ENCODE measurements at places on chromosomes 12 and 14.

- H3K27ac ChIP-seq: no peak overlapping the region
- peaks cover 12% of the 10 kb centered on the region for H3K4me1 ChIP-seq
- no peaks in the 10 kb centered on the region for H3K27me3 ChIP-seq
- H3K4me3 ChIP-seq: no peak overlapping the region
- no peak for DNase-seq
Observed at GRCh38 chr12:107019546-107019945, 32.6 kb upstream of the MTERF2 start.

GRCh38 chr12:110733089-110733715 lies 9.5 kb downstream of the PPP1CC start:
- H3K27ac ChIP-seq: peak overlapping the region; percentile 56
- peak overlapping the region; percentile 12 for H3K4me3 ChIP-seq
- no peaks in the 10 kb centered on the region for H3K27me3 ChIP-seq
- peaks cover 44% of the 10 kb centered on the region for H3K36me3 ChIP-seq

- no peak overlapping the region for H3K4me3 ChIP-seq
- no peak overlapping the region for H3K27ac ChIP-seq
- H3K36me3 ChIP-seq: no peaks in the 10 kb centered on the region
- no peaks in the 10 kb centered on the region for H3K4me1 ChIP-seq
- H3K27me3 ChIP-seq: no peaks in the 10 kb centered on the region
- DNase-seq: no peak
Observed at GRCh38 chr12:84455598-84455997, 457.0 kb downstream of the SLC6A15 start.

DNA sequence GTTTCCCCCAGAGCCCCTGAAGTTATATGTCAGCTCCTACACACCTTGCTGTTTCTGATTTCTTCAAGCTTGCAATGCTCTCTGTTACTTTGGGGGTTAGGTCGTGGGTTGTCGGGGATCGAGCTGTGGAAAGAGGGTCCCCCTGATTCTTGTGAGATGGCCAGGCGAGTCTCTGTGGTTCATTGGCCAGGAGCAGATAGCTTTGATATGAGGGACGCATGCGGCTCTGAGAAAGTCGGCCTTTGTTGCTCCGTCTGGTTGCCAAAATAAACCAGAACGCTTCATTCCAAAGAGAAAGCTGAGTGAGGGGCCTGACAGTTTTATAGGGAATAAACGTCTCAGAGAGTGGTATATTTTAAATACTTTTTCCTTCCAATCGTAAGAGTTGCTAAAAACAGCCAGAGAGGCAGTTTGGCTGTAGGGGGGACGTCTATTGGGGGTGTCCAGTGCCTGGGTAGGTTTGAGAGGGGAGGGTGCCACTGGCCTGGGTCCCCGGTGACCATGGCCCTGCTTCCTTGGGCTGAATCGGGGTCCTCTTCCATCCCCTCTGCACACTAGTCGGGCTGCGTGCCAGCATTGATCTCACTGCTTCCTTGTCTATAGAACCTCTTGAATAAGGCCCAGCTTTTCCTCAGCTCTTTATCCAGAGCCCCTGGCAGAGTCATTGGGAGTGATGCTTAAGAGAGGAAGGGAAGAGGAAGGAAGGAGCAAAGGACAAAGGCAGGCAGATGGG lies 18.9 kb downstream of the CCND2 start:
- no peak for DNase-seq
- no peaks in the 10 kb centered on the region for H3K27me3 ChIP-seq
- peak overlapping the region; percentile 52 for H3K27ac ChIP-seq

GRCh38 chr14:60233251-60233650 lies 15.8 kb upstream of the PPM1A start:
- no peak for DNase-seq
- H3K27me3 ChIP-seq: no peaks in the 10 kb centered on the region
- H3K36me3 ChIP-seq: no peaks in the 10 kb centered on the region
- no peak overlapping the region for H3K4me3 ChIP-seq

- peaks cover 5% of the 10 kb centered on the region for H3K4me1 ChIP-seq
- no peak for DNase-seq
- H3K4me3 ChIP-seq: no peak overlapping the region
- H3K36me3 ChIP-seq: no peaks in the 10 kb centered on the region
- H3K27ac ChIP-seq: no peak overlapping the region
- no peaks in the 10 kb centered on the region for H3K27me3 ChIP-seq
Observed at GRCh38 chr14:50601394-50601793, 41.4 kb downstream of the ATL1 start.

DNA sequence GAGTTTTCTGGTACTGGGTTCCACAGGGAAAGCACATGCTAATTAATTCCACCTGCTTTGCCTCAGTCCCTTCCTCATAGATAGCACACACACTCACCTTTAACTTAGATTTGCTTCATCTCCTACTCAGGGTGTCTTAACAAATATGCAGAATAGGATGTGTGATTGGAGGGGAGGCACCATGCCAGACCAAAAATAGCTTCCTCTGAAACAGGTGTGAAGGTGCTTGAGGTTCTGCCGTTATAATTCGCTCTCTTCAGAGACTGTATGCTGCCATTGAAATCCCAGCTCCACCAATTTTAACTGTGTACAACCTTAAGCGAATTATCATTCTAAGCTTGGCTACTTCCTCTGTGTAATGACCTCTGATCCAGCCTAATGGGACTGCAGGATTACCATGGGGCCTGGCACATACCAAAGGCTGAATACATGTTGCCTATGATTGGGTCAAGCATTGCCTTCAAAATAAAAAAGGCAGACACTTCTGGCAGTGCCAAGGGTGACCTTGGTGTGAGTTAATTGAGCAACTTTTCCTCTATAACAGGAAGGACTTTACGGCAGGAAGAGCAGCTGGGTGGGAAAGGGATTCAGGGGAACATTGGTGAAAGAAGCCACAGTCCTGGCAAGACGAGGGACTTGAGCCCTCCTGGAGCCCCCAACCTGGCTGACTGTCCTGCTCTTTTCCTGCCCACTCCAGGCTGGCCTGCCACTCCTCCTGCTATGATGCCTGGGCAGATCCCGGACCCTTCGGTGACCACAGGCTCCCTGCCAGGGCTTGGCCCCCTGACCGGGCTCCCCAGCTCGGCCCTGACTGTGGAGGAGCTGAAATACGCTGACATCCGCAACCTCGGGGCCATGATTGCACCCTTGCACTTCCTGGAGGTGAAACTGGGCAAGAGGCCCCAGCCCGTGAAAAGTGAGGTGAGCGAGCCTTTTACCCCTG lies 9.7 kb downstream of the JDP2 start:
- peak overlapping the region; percentile 32 for H3K27ac ChIP-seq
- H3K27me3 ChIP-seq: no peaks in the 10 kb centered on the region
- peaks cover 91% of the 10 kb centered on the region for H3K36me3 ChIP-seq
- H3K4me1 ChIP-seq: peaks cover 89% of the 10 kb centered on the region
- DNase-seq: no peak
- H3K4me3 ChIP-seq: no peak overlapping the region

- H3K27ac ChIP-seq: peak within 1 kb of the TSS; percentile 89
- H3K4me3 ChIP-seq: peak within 1 kb of the TSS; percentile 67
- peaks cover 68% of the 10 kb centered on the region for H3K4me1 ChIP-seq
- DNase-seq: no peak
Observed at GRCh38 chr14:93976477-93977057, at the start of gene ASB2. Gene ASB2 (minus strand): TSS chr14:93976570. CDS start chr14:93964539, 12,031 bp downstream.

DNA sequence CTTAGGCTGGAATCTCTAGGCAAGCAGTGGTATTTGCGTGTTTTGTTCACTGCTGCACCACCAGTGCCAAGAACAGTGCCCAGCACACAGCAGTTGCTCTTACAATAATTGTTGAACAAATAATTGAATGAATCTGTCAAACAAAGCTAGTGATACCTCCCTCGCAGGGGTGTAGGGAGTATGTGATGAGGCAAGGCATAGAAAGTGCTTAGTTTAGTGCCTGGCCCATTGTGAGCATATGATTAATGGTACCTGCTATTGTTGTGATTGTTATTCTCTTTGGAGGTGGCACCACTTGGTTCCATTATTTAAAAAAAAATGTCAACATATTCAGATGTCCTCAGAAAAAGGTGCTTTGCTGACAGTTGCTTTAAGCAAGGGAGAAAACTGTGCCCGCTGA lies 210.1 kb upstream of the TBX3 start:
- H3K4me1 ChIP-seq: no peaks in the 10 kb centered on the region
- no peak for DNase-seq
- H3K4me3 ChIP-seq: no peak overlapping the region
- H3K36me3 ChIP-seq: no peaks in the 10 kb centered on the region
- peaks cover 14% of the 10 kb centered on the region for H3K27me3 ChIP-seq
- H3K27ac ChIP-seq: no peak overlapping the region

DNA sequence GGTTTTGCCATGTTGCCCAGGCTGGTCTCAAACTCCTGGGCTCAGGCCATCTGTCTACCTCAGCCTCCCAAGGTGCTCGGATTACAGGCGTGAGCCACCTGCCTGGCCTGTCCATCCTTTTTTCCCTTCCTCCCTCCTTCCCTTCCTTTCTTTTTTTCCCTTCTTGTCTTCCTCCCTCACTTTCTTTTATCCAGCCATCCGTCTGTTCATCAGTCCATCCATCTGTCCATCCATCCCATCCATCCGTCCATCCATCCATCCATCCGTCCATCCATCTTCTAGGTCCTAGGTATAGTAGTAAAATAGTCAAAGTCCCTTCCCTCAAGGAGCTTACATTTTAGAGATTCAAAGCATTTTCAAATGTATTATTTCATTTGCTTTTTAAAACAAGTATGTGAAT lies 56.8 kb downstream of the CRADD start:
- H3K36me3 ChIP-seq: peaks cover 3% of the 10 kb centered on the region
- no peak overlapping the region for H3K27ac ChIP-seq
- peaks cover 31% of the 10 kb centered on the region for H3K4me1 ChIP-seq
- no peak for DNase-seq

- no peaks in the 10 kb centered on the region for H3K4me1 ChIP-seq
- DNase-seq: no peak
- H3K36me3 ChIP-seq: no peaks in the 10 kb centered on the region
- no peak overlapping the region for H3K27ac ChIP-seq
Observed at GRCh38 chr12:68505970-68506369, 104.7 kb upstream of the RAP1B start.

GRCh38 chr12:31218203-31219025 lies 107.5 kb downstream of the SINHCAF start:
- no peaks in the 10 kb centered on the region for H3K36me3 ChIP-seq
- H3K27me3 ChIP-seq: peaks cover 15% of the 10 kb centered on the region
- DNase-seq: no peak
- H3K4me3 ChIP-seq: no peak overlapping the region

- peaks cover 3% of the 10 kb centered on the region for H3K36me3 ChIP-seq
- DNase-seq: no peak
- no peak overlapping the region for H3K27ac ChIP-seq
Observed at GRCh38 chr12:65293735-65294134, 15.3 kb downstream of the MSRB3 start.

DNA sequence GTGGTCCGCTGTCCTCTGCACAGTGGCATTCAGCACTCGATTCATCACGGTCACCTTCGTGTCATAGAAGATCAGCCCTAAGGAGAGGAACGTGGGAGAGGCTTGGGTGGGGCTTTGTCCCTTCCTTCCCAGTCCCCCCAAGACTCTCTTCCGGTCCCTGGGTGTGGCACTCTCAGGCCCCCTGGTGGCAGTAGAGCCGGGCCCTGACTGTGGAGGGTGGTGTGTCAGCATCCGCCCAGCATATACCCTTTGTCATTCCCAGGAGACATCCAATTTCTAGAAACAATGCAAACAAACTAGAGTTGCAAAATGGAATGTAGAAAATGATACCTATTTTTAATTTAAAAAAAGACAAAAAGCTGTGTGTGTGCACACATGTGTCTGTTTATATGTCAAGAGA lies 45.0 kb downstream of the TRAFD1 start:
- peaks cover 68% of the 10 kb centered on the region for H3K36me3 ChIP-seq
- H3K4me1 ChIP-seq: peaks cover 11% of the 10 kb centered on the region
- no peak overlapping the region for H3K27ac ChIP-seq
- H3K4me3 ChIP-seq: no peak overlapping the region
- DNase-seq: no peak
- no peaks in the 10 kb centered on the region for H3K27me3 ChIP-seq

- no peak overlapping the region for H3K4me3 ChIP-seq
- H3K4me1 ChIP-seq: peaks cover 100% of the 10 kb centered on the region
- DNase-seq: peak; percentile 45
- H3K27ac ChIP-seq: peak overlapping the region; percentile 89
Observed at GRCh38 chr14:93086441-93087055, 29.2 kb downstream of the ITPK1 start.

DNA sequence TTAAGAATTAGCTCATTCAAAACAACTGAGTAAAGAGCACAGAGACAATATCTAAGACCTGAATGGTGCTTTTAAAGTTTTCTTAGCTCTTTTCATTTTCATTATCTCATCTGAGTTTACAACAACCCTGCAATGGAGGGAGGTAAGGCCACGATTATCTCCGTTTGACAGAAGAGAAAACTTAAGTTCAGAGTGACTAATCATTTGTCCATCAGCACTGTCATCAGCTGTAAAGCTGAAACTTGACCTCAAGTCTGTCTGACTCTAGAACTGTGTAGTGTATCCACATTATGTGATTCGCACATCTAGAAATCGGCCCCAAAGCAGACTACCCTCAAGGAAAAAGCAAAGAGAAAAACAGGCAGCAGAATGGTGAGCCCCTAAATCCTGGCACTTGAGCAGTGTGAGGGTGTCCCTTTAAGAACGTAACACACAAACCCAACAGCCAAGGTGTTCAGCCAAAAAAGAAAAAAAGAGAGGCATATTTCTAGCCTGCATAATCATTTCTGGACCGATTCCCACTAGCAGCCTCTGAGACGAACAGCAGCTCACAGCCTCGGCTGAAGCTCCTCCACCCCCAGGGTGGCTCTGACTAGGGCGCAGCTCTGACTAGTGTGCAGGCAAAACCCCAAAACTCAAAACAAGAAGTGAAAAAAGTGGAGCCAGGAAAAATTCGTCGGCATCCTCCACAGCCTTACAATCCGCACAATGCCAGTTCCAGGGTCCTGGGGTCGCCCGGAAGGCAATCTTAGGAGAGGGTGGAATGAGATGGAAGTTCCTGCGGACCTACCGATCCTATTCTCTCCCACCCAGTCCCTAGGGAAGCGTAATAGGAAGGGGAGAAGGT lies 1.6 kb downstream of the STXBP6 start:
- peak overlapping the region; percentile 96 for H3K27ac ChIP-seq
- H3K4me3 ChIP-seq: peak overlapping the region; percentile 83
- H3K36me3 ChIP-seq: no peaks in the 10 kb centered on the region
- peaks cover 77% of the 10 kb centered on the region for H3K4me1 ChIP-seq
- DNase-seq: peak; percentile 45
- H3K27me3 ChIP-seq: no peaks in the 10 kb centered on the region

DNA sequence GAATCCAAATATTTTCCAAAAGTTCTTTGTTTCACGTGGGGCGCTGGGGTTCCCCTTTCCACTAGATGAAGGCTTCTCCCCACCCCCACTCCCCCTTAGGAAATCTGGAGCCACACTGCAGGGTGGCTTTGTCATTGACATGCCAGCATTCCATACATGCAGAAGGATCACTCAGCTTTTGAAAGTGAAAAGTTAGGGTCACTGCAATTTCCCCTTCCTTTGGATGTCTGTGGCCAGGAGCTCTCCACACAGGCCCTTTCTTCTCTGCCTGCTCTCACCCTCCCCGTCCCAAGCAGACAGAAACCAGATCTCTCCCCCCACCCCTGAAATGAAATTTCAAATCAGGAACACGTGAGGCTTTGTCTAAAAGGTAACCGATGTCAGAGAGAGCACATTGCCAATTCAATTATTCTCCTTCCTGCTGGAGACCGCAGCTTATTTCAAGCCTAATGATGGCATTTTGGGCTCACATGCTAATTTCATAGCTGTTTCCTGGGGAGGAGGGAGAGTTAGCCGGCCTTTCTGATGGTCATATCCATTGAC lies 153.9 kb upstream of the RFLNA start:
- H3K27ac ChIP-seq: no peak overlapping the region
- DNase-seq: no peak
- H3K27me3 ChIP-seq: peaks cover 51% of the 10 kb centered on the region
